ENCODE measurements at places on chromosomes 3 and 15.

DNA sequence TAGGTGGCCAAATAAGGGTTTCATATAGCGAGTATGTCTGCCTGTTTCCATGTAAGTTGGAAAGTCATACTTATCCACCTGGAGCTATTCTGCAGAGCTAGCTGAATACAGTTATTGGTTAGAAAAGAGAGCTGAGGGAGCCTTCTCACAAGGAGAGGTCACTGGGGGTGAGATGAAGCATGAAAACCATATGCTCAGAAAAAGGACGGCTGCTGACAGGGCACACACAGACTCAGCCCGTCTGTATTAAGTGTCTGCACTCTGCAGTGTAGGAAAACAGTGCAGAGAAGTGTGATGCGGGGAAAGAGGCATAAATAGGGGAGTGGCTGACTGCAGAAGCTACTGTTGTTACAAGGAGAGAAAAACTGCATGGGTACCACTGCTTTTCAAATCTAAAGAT lies 58.2 kb downstream of the C3orf70 start:
- no peak for DNase-seq

- no peak for DNase-seq
Measured at GRCh38 chr15:91603384-91604080, 250.0 kb upstream of the SLCO3A1 start.

GRCh38 chr3:43153216-43154083 lies 47.6 kb upstream of the POMGNT2 start:
- no peak for DNase-seq

- no peak for DNase-seq
Measured at GRCh38 chr15:41921639-41922038, 27.8 kb upstream of the SPTBN5 start.

GRCh38 chr15:39783244-39783820 lies 691 bp upstream of the FSIP1 start:
- DNase-seq, result no peak

GRCh38 chr3:8839607-8840325 lies 70.4 kb upstream of the OXTR start:
- DNase-seq, result no peak

Measured in NCI-H226 (cell line).